Fibroblast of skin of left biceps (primary cell): ENCODE measurements at places on chromosomes 2 and 18.

DNA sequence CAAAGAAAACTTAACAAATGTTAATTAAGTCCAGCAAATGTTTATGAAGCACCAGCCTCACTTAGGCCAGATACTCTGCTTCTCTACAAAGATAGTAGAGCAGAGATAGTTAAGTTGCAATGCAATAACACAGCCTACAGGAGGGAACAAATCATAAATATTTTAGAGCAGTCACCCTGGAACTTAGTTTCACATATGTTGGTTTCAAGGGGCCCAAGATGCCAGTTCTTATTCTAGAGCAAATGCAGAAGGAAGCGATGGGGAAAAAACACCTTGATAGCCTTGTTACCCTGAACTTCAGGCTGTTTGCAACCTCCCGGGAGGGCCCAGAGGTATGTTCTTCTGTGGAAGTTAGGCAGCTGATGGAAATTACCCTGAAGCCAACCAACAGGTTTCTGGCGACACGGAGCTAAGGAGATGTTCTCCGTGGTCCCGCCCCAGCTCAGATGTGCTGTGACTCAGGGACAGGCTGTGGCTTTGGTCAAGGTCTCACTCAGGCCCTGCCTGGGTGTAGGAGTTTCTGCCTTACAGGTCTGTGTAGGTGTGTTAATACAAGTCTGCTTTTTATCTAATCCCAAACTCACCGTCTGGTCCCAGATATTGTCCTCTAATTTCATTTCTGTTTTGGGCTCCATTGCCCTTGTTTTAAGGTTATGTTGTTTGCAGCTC, 3.8 kb downstream of the CTIF start:
- no peak for DNase-seq

DNA sequence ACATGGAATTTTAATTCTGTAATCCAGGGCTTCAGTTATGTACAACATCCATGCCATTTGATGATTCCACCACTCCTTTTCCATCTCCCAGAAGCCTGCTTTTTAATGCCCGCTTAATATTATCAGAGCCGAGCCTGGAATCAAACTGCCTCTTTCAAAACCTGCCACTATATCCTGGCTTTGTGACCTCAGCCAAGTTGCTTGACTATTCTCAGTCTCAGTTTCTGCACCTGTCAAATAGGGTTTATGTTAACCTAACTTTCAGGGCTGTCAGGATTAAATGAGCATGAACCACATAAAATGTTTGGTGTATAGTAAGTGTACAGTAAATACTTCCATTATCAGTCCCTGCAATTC, 108.7 kb downstream of the XRCC5 start:
- DNase-seq, result no peak

DNA sequence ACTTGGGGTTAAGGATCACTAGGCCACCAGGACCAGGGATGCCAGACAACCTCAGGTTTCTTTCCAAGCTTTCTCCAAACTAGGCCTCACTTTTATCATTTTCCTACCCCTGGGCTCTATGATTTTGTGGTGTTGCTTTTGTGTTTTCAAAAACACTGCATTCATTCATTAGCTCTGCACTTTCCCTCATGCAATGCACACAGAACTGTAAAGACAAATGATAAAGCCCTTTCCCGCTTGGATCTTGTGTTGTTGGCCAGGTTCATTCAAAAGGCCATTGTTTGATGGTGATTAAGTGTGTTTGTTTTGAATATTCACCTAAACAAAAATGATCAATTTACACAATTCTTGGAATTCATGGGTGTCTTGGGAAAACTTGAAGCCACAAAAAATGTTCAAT, 210.7 kb upstream of the TNP1 start:
- no peak for DNase-seq

- DNase-seq, result no peak
These were observed 42.5 kb downstream of the RASGRP3 start for GRCh38 chr2:33518929-33519328.

GRCh38 chr2:134836986-134837385, 1.4 kb upstream of the ACMSD start:
- peak; percentile 83 for DNase-seq

DNA sequence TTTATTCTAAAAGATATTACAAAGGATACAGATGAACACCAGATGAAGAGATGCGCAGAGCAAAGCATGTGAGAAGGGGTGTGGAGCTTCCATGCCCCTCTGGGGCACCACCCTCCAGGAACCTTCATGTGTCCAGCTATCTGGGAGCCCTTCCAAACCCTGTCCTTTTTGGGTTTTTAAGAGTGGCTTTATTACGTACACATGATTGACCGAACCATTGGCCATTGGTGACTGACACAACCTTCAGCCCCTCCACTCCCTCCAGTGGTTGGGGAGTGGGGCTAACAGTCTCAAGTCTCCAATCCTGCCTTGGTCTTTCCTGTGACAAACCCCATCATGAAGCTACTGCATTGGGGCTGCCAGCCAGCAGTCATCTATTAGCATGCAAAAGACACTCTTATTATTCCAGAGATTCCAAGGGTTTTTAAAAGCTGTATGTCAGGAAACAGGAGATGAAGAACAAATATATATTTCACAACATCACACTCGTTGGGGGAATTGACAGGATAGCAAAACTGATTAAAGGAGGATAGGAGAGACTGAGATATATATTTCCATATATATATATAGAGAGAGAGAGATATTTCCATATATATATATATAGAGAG, 19.4 kb downstream of the IL1B start:
- no peak for DNase-seq

GRCh38 chr2:60780721-60781120, 24.7 kb downstream of the PAPOLG start:
- no peak for DNase-seq

DNA sequence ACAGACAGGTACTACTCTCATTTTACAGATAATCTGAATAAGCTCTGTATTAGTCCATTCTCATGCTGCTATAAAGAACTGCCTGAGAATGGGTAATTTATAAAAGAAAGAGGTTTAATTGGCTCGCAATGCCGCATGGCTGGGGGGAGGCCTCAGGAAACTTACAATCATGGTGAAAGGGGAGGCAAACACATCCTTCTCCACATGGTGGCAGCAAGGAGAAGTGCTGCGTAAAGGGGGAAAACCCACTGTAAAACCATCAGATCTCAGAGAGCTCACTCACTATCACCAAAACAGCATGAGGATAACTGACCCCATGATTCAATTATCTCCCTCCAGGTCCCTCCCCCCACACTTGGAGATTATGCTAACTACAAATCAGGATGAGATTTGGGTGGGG, 254.4 kb downstream of the KCNE4 start:
- DNase-seq, result no peak

- no peak for DNase-seq
These were observed 200.8 kb downstream of the SLC8A1 start for GRCh38 chr2:40251137-40251536.

DNA sequence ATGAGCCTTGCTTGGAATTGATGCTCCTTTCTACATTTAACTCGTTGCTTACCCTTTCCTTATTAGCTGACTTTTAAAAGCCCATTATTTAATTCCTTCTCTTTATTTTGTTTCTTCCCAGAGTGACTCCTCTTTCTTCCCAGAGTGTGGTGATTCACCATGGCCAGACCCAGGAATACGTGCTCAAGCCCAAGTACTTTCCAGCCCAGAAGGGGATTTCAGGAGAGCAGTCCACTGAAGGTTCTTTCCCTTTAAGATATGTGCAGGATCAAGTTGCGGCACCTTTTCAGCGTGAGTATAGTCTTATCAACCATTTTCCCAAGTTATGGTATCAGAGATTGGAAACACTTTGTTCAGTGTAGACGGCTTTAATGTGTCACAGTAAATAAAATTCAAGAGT, 163.7 kb downstream of the LTBP1 start:
- DNase-seq, result no peak
